AG20443 (cell line): ENCODE measurements at places on chromosomes 11 and 22.

DNA sequence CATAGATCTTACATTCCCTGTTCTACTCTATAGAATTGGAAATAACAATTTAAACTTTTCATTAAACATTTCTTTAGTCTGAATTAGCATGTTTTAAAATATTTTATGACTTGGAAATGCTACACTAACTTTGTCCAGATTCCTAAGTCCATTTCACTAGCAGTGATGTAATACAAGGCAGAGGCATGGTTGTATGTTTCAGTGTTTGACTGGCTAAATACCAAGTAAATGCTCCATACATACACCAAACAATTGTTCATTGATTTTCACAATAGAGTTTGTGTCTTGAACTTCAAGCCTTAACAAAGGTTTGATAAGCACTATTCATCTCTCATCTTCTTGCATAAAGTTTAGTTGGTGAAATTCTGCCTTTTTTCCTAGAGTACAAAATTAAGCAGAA lies 13.5 kb downstream of the ZBED5 start:
- no peak for DNase-seq

DNA sequence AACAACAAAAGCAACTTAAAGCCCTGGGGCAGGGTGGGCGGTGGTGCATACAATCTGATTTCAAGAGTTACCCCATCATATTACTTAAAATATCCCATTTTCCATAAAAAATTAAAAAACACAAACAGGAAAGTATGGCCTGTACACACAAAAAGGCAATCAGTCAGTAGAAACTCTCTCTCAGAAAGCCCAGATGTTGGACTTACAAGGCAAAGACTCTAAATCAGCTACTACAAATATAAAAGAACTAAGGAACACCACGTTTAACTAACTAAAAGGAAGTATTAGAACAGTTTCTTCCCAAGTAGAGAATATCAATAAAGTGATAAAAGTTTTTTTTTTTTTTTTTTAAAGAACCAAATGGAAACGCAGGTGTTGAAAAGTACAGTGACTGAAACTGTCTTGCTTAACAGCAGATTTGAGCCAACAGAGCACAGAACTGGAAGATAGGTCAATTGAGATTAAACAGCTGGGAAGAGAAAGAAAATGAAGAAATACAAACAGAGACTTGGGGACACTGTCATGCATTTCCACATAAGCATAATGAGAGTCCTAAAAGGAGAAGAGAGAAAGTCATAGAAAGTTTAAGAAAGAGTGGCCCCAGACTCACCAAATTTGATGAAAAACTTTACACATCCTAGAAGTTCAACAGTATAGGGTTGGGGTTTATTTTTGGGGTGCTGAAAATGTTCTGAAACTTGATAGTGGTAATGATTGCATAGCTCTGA lies 8.6 kb downstream of the SC5D start:
- DNase-seq = no peak

DNA sequence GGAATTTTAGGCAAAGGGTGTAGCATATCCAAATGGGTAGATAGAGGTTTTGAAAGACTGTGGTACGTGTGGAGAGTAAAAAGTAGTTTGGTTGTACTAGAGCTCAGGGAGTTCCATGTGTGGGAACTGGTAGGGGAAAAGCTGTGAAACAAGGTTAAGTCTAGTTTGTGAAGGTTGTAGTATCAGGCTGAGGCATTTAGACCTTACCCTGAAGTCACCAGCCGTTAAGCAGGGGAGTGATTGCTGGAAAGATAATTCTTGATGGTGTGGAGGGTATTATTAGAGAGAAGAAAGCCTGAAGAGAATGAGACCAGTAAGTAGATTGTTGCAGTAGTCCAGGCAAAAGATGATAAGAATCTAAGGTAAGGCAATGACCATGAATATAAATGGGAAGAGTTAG lies 68.0 kb downstream of the RNF169 start:
- DNase-seq = no peak

- DNase-seq = peak; percentile 62
Observed at GRCh38 chr22:37462983-37463382, 23.2 kb downstream of the MFNG start.

- DNase-seq = no peak
Observed at GRCh38 chr22:26762503-26763472, 105.4 kb downstream of the MIAT start.

- peak; percentile 44 for DNase-seq
Observed at GRCh38 chr11:17014833-17015626, 816 bp upstream of the PLEKHA7 start.

- DNase-seq = no peak
Observed at GRCh38 chr11:98185245-98185644, 835.5 kb upstream of the CNTN5 start.

DNA sequence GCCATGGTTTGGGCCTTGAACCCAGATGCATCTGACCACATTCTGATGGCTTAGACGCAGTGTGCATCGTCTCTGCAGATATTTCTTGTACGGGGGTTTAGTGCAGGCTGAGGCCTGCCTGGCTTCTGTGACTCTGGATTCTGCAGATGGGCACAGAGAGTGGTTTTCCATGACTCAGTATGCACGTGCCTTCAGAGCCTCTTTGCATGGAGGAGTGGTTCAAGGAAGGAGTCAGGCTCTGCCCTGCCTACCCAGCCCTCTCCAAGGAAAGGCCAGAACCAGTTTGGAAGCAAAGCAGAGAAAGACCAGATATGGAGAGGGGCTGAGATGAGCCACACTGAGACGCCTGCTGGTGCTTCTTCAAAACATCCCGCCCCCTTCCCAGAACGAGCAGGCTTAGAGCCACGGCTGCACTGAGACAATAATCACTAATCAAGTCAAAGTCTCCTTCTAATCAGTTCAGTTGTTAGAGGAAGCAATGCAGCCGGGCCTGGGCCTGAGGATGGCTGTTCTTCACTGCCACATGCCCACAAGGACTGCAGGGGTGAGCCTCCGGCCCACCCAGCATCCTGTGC lies 308.9 kb downstream of the NXPE2 start:
- no peak for DNase-seq

DNA sequence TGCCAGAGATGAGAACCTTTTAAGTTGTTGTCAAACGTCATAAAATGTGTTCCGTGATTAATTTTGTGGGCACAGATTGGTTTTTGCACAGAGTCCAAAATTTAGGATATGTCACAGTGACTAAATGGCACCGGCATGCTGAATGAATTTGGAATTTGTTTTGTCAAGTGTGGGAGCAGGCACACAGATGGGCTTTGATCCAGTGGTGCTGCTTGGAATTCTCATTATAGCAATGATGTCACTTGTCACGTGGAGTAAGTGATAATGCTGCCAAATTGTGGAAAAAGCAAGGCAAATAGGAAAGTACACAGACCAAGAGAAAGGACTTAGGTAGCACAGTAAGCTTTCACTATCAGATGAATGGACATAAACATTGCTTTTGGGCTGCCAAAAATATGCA lies 8.0 kb upstream of the LIN7C start:
- DNase-seq = peak; percentile 78

DNA sequence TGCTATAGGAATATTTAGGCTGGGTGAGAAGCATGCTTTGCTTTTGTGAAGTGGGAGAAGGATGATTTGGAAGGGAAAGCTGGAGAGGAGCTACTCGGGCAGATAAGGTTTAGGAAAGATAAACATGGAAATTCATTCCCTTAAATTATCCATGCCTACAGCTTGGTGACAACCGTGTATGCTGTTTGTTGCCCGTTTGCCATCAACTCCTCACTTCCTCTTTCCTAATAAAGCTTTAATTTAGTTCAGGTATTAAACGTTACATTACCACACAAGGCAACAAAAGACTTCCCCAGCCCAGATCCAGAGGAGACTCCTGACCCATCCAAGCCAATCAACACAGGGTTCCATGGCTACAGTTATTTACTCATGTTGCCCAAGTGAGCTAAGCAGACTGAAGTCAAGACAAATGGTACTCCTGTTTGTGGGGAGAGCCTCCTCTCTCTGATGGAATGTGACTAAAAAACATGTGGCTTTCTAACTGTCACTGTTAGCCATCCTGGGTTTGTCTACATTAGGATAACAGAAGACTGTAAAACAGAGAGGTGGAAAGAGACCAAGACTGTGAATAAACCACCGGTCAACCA lies 101.7 kb upstream of the GRAMD1B start:
- DNase-seq = no peak

GRCh38 chr22:37234736-37235711 lies 9.0 kb downstream of the RAC2 start:
- DNase-seq = no peak

DNA sequence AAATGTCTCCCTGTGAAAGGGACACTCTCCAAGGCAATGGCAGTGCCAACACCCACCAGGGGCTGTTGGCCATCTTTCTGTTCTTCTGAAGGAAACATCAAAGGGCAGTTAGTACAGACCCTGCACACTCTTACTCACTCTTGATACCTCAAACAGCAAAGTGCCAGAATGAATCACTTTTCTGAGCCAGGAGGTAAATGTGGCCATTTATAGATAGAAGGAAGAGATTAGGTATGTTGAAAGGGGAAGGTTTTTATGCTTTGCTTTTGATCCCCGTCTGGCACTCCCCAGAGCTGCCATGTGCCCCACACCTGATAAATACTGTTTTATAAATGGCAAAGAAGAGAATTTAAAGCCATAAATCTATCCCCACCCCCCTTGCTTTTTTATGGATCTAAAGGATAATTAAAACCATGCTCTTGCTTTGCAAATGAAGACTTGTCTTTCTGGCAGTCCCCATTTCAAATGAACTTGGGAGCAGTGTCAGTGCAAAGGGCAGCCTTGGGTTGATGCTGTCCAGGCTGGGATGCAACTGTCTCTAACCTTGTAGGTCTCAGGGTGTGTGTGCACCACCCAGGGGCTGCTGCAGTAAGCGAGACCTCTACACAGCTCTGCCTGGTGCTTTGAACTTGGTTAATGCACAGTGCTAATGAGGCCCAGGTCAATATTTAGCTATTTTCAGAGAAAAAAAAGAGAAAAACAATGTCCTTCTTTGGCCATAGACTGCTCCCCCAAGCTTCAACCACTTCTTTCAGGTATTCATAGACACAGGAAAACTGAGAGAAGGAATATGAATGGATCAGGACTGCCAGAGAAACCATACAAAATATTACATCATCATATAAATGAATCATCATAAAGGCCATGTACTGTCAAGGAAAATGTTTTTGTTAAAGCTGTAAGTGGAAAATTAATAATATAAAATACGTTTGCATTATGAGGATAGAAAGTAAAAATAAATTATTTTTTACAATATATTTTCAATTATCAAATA lies 207.5 kb downstream of the ETS1 start:
- DNase-seq = no peak

- DNase-seq = no peak
Observed at GRCh38 chr11:30617762-30618161, 31.6 kb upstream of the MPPED2 start.

- DNase-seq = peak; percentile 67
Observed at GRCh38 chr11:1226986-1227550, 4.2 kb downstream of the MUC5B start.

- no peak for DNase-seq
Observed at GRCh38 chr11:126433244-126433846, 77.9 kb downstream of the ST3GAL4 start.

GRCh38 chr11:11251394-11251970 lies 101.6 kb downstream of the CSNK2A3 start:
- no peak for DNase-seq

DNA sequence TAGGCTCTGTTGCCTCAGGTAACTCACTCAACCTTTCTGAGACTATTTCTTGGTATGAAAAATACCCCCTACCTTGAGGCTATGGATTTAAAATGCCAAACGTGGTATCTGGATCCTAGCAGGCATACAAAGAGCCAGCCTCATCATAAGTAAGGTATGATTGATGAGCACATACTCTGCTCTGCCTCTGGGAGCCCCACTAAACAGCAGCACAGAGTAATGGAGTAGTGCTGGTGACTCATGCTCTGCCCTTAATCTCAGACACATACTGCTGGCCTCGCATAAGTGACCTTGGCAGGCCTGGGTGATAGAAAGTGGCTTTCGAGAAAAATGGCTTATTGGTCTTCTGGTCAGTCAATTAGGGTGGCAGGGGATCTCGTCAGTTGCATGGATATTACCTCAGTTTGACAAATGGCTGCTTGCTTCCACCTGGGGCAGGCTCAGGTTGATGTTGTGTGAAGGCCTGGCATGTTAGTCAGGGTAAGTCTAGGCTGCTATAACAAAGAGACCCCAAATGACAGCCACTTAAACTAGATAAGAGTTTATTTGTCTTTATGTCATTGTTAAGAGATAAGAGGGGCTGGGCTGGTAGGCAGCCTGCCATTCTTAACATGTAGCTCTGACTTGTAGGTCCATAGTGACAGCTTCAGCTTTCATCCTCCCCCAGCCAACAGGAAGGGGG lies 15.2 kb upstream of the SLC6A5 start:
- DNase-seq = no peak

DNA sequence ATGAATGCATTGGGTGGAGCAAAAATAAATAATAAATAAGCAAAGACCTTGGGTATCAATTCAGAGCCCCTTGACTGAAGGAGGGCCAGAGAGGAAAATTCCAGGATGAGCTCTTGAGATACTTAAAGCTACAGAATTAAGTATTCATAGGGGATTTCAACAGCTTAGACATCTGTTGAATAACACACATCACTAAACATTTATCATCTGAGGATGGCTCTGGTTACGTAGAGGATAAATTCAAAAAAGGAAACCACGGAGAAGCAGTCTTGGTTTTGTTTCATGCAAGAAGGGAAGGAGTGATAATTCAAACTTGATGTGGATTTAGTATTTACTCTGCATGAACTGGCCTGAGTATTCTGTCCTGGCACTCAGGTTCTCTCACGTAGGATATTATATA lies 29.8 kb downstream of the ARHGAP42 start:
- DNase-seq = no peak

DNA sequence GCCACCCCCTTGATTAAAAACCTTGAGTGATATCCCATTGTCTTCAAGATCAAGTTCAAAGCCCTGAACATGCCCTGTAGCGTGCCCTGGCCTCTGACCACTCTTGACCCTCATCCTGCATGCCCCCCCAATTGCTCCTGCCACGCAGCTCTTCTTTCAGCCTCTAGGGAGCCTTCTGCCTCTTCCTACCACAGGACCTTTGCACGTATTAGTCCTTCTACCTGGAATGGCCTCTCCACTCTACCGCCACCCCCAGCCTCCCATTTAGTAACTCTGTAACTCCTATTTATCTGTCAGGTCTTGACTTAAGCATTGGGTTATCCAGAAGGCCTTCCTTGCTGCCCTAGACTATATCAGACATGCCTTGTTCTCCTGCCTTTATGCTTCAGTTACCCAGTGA lies 203.6 kb downstream of the TRIM29 start:
- DNase-seq = no peak

DNA sequence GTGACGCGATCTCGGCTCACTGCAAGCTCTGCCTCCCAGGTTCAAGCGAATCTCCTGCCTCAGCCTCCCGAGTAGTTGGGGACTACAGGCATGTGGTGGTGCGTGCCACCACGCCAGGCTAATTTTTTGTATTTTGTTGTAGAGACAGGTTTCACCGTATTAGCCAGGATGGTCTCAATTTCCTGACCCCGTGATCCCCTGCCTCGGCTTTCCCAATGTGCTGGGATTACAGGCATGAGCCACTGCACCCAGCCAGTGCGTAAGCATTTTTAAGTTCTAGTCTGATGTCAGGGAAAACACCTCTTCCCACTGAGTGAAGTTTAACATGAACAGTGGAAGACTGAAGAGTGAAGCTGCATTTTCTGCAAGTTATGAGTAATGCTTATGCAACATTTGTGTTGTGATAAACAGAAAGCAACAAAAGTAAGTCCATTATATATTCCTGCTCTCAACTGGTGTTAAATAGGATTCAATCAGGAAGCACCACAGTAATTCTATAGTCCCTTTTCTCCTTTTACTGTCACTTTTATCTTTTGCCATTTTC lies 1219.8 kb upstream of the RAG2 start:
- no peak for DNase-seq

GRCh38 chr11:7531011-7531410 lies 17.2 kb downstream of the PPFIBP2 start:
- DNase-seq = no peak
